Choroid plexus epithelial cell (primary cell): ENCODE measurements at places on chromosomes 6 and 20.

DNA sequence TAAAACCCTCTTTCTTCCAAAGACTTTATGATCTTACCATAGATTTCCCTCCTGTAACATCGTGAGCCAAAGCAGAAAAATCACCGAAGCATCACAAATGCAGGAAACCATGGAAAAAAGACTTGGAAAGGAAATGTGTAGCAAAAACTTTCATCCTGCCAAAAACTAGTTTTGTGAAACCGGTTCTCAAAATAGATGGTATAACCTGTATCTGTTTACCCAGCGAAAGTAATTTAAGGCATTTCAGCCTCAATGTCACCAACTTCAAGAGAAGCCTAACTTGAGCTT, 213.9 kb downstream of the ZNF217 start:
- no peak for DNase-seq

DNA sequence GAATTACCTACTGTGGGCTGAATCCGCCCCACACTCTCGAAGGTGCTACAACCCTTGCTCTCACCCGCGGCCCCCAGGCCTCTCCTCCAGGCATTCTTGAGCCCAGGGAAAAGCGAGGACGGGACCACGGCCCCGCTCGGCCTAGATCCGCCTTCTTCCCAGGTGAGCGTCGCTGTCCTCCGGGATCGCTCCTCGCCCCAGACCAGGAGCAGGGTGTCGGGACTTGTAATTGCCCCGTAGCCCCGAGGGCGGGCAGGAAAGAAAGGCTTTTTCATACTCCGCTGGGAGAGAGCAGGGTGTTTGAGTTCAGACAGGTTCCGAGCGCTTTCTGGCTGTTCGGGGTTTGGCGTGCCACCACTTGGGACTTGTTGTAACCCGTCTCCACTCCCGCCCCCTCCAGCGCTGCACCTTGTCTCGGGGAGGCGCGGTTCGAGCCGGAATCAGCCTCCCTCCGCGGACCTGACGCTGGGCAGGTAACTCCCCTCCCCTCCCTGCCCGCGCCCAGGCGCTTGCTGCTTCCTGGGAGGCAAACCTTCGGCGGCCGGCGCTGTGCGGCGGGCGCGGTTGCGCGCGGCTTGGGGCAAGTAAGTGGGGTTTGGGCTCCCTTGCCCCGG, at the start of gene FAM83B:
Gene FAM83B, plus strand, starts transcription at position 529 of the 614 bp plus-strand sequence. CDS start 23,476 bp downstream, outside the sequence.
- DNase-seq, result no peak

- DNase-seq, result peak; percentile 69
Observed at GRCh38 chr20:19269737-19270340, 57.4 kb downstream of the SLC24A3 start.

DNA sequence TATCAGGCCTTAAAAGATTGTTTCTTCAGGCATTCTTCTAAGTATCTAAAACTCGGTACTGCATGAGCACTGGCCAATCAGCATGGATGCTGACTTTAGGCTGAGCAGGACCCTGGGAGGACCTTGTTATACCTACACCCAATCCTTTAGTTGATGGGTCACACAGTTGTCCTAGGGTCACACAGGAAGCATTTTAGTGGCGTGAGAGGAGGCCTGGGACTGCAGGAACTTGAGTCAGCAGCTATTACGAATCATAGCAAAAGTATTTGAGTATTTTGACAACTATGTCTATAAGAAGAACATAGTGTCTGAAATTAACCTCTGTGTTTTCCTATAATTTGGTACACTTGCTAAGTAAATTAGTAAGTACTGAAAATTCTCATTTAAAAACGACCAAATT, 741.4 kb downstream of the HACE1 start:
- peak; percentile 72 for DNase-seq

- DNase-seq, result no peak
Observed at GRCh38 chr6:44265722-44266233, 427 bp upstream of the NFKBIE start.

GRCh38 chr20:24836041-24836533, 113.0 kb upstream of the CST7 start:
- DNase-seq, result no peak

DNA sequence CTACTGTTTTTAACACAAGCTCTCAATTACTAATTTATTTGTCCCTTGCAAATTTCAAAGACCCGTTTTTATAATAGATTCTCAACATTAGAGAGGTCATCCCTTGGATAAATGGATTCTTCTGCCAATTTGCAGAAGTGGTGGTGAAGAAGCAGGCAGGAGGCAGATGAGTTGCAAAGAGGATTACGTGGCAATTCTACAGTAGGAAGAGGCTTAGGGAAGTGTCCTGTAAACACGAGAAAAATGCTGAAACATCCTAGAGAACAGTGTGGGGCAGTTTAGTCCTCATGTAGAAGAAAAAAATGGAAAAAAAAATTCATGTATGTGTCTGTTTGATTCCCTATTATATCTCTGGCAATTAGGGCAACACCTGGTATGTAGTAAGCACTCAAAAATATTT, 87.6 kb downstream of the BMP2 start:
- peak; percentile 2 for DNase-seq

DNA sequence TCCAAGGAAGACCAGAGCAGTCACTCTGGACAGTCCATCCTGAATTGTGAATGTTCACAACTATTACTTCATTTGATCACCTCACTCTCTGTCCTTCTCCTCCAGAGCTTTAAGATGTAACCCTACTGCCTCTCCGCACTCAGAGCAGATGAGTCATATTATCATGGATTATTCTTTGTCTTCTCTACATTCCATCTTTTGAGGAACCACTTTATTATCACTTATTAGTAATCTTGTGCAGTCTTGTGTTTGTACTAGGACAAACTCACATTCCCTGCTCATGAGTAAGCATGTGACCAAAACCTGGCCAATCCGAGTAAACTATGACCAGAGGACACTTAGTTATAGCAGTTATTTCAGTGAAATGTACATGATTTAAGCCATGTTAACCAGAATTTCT, 401.5 kb upstream of the ADGRB3 start:
- DNase-seq, result peak; percentile 68

DNA sequence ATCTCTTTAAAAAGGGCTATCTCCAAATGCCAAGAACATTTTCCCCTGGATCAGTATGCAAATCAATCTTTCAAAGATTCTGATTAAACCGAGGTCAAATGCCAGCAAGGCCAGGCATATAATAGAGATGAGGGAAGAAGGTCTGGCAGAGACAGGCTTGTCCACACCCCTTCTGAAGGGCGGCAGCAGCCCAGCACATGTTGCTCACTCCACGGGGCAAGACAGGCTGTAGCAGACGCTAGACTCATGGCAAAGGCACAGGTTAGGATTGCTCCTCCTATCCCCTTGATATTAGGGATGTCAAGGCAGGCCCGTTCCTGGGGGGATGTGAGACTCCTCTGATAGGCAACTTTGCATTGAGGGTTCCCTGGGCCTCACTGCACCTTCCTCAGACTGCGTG, 104.7 kb upstream of the RIN2 start:
- DNase-seq, result no peak

DNA sequence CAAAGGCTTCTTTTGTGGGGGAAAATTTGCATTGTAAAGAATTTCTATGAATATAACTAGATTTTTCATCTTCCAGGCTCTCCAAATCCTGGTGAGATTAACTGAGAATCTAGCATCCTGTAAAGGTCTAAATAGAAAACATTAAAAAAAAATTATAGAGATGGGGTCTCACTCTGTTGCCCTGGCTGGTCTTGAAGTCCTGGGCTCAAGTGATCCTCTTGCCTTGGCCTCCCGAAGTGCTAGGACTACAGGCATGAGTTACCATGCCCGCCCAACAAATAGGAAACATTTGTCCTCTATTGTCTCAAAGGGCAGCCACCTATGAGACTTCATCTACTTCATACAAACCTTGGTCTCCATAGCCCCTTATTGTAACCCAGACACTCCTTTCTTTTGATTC, 25.2 kb upstream of the NCOA3 start:
- no peak for DNase-seq

DNA sequence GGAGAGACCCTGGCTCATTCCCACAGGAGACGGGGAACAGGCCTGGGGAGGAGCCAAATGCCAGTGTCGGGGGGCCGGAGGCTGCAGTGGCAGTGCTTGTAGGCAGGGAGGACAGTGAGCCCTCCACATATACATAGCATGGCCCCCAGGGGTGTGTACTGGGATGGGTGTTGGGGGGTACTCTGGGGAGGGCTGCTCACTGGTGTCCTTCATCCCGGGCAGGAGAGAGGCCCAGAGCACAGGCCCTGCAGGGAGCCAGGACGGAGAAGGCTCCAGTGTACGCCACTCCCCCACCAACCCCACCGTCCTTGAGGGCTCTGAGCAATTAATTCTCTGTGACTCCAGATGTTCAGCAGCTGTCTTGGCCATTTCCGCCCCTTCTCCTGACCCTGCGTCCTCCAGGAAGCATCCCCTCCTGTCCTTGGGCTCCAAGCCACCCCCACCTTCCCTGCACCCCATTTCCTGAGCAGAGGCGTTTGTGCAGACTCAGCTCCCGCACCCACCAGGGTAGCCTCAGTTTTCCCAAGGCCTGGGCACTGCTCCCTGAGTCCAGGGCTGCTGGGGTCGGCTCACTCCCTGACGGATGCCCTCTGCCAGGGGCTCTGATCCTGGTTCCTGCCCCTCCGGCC, 3.4 kb upstream of the ABHD16B start:
- peak; percentile 76 for DNase-seq

DNA sequence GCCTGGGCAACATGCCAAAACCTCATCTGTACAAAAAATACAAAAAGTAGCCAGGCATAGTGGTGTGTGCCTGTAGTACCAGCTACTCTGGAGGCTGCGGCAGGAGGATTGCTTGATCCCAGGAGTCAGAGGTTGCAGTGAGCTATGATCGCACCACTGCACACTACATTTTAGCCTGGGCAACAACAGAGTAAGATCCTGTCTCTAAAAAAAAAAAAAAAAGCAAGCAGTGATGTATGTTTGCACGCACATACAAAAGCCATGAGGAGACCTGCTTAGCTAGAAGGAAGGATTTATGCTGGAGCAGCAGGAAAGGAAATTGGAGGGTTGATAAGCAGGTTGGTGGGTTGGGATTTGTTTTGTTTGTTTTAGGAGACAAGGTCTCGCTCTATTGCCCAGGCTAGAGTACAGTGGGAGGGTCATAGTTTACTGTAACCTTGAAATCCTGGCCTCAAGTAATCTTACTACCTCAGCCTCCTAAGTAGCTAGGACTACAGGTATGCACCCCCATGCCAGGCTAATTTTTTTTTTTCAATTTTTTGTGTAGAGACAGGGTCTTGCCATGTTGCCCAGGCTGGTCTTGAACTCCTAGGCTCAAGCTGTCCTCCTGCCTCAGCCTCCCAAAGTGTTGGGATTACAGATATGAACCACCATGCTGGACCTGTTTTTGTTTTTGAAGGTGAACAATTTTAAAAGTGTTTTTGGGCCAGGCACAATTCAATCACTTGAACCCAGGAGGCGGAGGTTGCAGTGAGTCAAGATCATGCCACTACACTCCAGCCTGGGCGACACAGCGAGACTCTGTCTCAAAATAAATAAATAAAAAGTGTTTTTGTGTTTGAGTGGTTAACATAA, 4.0 kb downstream of the ZSWIM3 start:
- no peak for DNase-seq

DNA sequence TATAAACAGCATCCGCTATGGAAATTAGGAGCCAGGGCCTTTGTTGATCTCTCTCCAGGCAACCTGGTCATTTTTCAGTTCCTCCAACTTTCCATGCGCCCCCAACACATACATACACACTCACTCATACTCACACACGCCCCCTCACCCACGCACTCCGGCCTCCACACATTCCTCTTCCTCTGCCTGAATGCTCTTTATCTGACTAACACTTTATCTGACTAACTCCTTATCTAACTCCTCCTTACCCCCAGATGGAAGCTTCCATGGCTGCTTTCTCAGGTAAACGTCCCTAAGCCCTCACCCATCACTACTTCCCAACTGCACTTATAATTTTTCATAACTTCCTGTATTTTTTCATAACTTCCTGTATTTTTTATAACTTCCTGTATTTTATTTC, 17.4 kb downstream of the CASS4 start:
- DNase-seq, result peak; percentile 68

DNA sequence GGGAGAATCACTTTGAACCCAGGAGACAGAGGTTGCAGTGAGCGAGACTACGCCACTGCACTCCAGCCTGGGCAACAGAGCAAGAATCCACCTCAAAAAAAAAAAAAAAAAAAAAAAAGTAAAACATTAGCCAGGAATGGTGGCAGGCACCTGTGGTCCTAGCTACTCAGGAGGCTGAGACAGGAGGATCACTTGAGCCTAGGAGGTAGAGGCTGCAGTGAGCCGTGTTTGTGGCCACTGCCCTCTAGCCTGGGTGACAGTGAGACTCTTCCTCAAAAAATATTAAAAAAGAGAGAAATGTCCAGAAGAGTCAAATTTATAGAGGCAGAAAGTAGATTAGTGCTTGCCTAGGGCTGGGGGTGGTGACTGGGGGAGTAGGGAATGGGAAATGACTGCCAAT, 6.8 kb upstream of the PIGU start:
- DNase-seq, result no peak

- DNase-seq, result peak; percentile 96
Observed at GRCh38 chr6:25172819-25173218, 106.4 kb upstream of the CARMIL1 start.

GRCh38 chr20:3857405-3857804, 10.8 kb downstream of the MAVS start:
- DNase-seq, result no peak

DNA sequence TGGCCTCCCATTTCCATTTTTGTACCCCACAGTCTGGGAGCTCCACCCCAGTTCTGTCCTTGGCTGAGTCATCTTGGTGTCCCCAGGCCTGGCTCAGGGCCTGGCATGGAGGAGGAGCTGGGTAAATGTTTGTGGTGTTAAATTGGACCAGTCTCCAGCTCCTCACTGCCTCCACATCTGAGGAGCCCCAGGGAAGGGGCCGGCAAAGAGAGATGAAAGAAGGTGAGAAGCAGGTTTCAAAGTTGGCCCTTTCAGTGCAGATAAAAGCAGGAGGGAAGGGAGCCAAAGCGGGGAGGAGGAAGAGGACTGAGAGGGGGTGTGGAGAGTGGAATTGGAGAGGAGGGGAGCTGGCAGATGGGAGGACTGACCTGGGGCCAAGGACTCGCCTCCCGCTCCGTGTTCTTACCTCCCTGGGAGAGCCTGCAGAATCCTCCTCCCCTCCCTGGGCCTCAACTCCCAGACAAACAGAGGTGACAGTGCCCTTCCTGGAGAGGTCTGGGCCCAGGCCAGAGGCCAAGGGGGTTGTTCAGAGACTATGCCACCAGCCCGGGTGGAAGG, 89.0 kb downstream of the CD40 start:
- no peak for DNase-seq
